ENCODE measurements at places on chromosomes 7 and 10.

GRCh38 chr7:124698964-124699363, 66.6 kb downstream of the GPR37 start:
- no peak for DNase-seq

DNA sequence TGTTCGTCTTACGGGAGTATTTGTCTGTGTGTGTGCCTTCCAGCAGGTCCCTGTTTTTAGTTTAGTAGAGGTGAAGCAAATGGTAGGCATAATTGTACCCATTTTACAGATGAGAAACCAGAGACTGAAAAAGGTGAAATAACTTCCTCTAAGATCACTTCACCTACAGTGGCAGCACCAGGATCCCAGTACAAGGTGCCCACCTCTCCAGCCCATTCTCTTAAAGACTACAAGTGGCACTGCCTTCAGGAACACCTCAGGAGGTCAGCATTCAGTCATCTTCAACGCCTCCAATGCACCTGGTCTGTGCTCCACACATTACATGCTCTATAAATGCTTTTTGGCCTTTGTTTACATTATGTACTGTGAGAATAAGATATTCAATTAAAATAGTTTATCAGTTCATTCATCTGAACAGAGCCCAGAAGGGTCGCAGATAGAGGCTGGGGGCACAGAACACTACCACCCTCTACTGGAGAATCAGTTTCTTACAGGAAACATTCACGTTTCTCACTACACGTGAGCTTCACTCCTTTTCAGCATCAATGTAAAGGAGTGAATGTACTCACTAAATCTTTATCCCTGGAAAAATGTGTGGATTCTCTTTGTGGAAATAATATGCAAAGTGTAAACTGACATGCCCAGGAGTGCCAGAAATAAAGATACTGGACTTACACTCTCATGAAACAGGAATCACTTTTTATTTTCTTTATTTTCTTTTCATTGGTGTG, 45.5 kb upstream of the ABLIM1 start:
- peak; percentile 65 for DNase-seq

GRCh38 chr7:42924223-42924838, 7.6 kb downstream of the PSMA2 start:
- no peak for DNase-seq

GRCh38 chr7:29139191-29139590, 7.1 kb downstream of the CPVL start:
- no peak for DNase-seq

DNA sequence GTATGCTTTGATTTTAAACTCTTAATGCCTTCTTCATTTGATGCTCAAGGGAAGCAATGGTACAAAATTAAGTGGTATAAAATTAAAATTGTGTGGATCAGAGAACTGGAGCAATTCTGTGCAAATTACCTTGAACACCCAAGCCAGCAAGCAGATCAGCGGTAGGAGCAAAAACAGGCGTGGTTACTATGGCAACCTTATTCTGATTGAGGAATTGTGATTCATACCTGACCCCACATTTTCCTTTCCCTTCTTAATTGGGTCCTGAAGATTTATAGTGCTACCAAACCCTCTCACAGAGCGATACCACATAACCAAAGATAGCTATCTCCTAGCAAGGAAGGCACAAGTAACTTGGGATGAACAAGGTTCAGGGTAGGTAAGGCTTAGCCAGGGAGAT, 72.5 kb upstream of the FZD1 start:
- DNase-seq, result no peak

Measured in activated CD4-positive, alpha-beta T cell treated with anti-CD3 and anti-CD28 coated beads, Interleukin-2, amount 10 ng/mL, durations not matched to agents 24 days and 14 days (primary cell).